ENCODE measurements at places on chromosomes 3 and 15.

GRCh38 chr3:32113981-32114545 lies 7.6 kb downstream of the GPD1L start:
- no peak for DNase-seq

GRCh38 chr15:71148048-71148447 lies 32.8 kb downstream of the THSD4 start:
- DNase-seq, result no peak

DNA sequence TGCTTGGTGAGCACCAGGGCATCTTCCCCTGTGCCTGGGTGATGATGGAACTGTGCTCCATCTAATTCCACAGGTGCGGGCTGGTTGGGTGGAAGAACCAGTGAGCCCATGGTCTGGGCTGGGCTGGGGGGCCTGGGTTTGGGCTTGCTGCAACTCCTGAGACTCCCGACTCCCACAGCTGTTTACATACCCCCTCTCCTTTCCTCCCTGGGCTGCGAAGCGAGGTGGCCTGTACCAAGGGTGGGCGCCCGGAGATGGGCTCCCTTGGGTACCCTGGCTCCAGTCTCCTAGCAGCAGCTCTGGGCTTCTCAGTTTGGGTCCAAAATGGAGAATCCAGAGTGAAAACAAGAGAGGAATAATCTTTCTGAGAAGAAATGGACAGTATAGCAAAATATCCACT lies 5.6 kb downstream of the FAM98B start:
- DNase-seq, result no peak

DNA sequence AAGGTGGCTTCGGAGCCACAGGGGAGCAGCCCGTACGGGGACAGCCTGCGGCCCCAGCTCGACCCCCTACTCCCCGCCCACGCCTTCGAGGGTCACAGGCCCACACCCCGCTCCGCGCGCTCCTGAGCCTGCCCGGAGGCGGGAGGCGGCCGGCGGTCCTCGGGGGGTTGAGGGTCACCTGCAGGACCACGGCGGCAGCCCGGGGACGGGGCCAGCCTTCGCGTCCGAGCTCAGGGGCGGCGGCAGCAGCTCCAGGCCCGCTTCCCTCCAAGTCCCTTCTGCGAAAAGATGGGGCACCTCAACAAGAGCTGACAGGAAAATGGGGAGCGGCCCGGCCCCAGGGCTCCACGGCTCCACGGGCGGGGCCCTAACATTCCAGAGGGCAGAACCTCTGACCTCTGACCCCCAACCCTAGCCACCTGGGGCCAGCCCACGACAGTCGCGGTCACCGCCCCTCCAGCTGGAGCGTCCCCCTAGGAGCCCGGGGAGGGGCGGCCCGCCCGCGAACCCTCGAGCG lies 428 bp downstream of the LYSMD4 start:
- no peak for DNase-seq

- no peak for DNase-seq
These were observed 406.6 kb upstream of the DPPA4 start for GRCh38 chr3:109743981-109744380.

- DNase-seq, result no peak
These were observed 1.0 kb upstream of the MGA start for GRCh38 chr15:41659190-41659589.

DNA sequence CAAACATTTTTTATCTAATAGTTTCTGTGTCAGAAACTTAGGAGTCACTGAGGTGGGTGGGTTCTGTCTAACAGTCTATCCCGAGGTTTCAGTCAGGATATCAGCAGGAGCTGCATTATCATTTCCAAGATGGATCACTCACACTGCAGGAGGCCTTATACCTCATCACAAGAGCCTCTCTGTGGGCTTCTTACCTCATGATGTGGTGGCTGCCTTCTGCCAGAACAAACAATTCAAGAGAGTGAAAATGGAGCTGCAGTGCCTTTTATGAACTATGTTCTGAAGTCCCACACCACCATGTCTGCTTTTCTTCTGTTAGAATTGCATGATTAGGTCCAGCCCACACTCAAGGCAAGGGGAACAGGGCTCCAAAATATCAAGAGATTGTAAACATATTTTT lies 27.9 kb downstream of the RFX7 start:
- DNase-seq, result no peak

GRCh38 chr3:42914771-42915515 lies 9.0 kb downstream of the ZNF662 start:
- no peak for DNase-seq

DNA sequence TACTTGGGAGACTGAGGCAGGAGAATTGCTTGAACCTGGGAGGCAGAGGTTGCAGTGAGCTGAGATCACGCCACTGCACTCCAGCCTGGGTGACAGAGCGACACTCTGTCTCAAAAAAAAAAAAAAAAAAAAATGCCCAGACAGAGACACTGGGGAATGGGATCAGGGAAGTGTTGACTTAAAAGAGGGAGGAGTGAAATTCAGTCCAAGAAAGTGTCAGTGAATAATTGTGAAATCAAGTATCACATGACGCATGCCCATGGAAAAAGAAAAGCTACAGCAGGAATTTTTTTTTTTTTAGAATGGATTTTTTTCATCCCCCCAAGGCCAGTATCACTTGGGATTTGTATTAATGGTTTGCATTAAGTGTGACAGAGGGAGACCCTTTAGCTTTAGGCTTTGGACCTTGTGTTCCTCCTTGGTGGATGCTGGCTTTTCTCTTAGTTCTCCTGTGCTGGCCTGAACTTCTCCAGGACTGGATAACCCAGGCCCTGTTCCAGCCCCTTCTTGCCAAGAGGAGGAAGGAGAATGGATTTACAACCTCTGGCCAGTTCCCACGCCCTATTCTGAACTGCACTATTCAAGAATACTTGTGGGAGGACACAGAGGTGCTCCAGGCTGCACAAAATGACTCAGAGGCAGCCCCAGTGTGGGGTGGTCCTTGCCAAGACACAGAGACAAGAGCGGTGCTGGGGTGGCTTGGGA lies 36.7 kb upstream of the ZNF774 start:
- DNase-seq, result no peak

DNA sequence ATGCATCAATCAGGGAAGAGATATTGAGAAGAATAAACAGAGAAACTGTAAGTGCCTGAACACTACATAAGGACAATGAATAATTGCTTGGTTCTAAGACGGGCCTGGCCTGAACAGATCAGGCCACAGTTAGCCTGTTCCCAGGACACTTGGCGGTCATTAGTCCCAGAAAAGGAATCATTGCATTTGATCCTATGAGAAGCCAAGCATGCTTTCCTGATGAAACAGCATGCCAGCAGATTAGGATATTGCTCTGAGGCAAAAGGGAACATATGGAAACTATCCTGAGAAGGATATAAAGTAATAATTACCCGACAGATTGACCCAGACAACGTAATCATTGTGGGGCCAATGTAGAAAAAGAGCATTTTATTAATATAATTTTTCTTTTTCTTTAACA lies 51.9 kb downstream of the STRIT1 start:
- DNase-seq, result no peak

DNA sequence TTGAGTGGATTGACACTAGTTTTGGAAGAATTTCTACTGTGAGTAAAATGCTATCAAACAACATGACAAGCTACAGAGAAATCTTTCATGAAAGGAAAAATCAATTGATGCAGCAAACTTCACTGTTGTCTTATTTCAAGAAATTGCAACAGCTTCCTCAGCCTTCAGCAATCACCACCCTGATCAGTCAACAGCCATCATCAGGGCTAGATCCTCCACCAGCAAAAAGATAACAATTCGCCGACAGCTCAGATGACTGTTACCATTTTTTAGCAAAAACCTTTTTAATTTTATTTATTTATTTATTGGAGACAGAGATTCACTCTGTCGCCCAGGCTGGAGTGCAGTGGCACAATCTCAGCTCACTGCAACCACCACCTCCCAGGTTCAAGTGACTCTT lies 44.0 kb downstream of the MLH1 start:
- no peak for DNase-seq

DNA sequence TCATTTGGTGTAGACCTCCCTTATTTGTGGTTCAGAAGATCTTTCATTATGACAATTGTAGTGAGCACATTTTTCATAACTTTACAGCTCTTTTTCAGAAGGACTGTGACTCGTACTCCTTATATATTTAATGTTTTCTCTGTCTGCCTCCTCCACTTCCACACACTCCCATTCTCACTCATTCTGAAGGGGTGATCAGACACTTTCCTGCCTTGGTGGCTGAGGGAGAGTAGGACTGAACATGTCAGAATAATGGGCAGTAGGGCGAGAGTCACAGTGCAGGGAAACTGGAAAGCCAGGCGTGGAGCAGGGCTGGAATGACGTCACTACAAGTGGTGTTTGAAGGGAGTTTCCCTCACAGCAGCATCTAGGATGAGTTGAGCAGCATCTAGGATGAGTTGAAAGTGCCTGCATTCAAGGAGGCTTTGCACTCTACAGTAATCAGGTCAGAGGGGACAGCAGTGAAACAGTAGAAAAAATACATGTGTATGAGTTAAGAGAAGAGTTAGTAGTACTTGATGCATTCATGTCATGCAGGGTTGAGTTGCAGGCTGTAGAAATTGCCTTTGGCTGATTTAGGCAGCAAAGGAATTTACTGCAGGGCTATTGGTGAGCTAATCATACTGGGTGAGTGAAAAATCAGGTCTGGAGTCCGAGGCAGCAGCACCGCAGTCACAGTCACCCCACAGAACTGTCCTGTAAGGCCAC lies 36.3 kb upstream of the FBXL22 start:
- no peak for DNase-seq

- no peak for DNase-seq
These were observed 84.1 kb upstream of the KLHL25 start for GRCh38 chr15:85878828-85879225.

GRCh38 chr3:195905970-195906864 lies 2.1 kb downstream of the TNK2 start:
- DNase-seq, result no peak

DNA sequence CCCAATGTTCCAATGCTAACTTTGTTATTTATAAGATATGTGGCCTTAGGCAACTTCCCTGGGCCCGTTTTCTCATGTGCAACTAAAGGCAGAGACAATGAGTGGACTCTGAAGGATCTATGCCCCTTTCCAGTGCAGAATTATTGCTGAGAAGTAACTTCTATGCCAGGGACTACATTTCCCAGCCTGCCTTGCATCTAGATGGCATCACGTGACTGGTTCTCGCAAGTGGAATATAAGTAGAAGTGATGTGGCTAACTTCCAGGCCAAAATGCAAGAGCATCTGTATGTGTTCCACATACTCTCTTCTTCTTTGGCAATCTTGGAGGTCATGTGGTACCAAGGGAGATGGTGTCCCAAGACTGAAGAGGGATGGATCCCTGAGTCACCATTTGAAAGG lies 674.4 kb downstream of the NTRK3 start:
- no peak for DNase-seq

DNA sequence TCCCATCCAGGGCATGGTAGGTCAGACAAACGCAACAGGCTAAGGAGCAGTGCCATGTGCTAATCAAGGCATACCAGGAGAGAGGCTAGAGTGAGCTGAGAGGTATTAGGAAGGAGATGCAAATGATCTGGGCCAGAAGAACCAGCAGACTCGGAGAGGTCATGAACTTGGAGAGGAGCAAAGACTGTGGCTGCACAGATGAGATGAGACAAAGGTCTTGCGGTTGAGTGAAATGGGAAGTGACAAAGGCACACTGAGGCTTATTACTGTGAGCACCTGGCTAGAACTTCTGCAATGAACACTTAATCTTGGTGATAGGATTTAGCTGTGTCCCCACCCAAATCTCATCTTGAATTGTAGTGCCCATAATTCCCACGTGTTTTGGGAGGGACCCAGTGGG lies 380.2 kb downstream of the ULK4 start:
- no peak for DNase-seq
